ENCODE measurements at places on chromosomes 12 and 14.

DNA sequence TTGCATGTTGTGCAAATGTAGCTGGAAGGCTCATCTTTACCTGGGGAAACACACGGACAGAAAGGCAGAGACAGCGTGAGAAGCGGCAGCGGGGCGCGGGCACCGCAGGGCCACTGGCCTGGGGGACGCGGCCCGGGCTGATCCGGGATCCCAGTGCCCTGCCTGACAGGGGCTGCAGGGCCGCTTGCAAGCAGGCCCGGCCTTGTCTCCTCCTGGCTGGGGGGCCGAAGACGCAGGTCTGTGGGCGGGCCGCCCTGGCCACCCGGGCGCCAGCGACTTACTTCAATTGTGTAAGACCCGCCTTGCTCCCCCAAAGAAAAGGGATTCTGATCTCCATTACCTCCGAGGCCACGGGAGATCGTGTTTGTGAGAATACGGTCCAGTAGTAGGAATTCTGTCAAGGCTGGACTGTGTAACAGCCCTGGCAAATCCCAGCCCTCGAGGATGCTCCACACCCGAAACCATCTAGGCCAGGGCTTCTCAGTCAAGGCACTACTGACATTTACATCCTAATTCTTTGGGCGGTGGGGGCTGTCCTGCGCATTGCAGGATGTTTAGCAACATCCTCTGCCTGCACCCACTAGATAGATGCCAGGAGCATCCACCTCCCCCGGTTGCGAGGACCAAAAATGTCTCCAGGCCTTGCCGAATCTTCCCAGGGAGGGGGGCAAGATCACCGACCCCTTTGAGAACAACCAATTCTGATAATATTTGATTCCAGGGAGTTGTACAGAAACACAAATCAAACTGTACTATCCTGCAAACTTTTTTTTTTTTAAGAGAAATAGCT is 95.6 kb downstream of the BCL11B start:
- DNase-seq: no peak

- DNase-seq: no peak
These were observed 29.0 kb downstream of the NUBPL start for GRCh38 chr14:31590206-31590605.

DNA sequence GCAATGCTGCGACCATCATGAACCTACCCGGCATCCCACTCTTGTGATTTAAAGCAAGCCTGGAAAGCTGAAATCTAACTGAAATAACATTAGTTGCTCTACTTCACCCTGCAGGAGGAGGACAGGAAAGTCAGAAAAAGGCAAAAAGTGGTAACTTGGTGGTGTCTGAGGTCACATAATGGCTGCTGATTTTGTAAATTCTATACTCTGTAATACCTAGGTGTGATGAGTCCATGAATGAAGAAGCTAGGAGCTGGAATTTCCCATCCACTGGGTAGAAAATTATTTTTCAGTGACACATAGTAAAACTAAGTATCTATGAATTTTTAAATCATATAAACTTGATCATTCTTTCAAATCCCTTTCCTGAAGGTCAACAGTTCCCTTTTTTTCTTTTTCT is 183.8 kb downstream of the FOXN3 start:
- no peak for DNase-seq

GRCh38 chr14:38202444-38203191 is 5.1 kb upstream of the SSTR1 start:
- DNase-seq: no peak

DNA sequence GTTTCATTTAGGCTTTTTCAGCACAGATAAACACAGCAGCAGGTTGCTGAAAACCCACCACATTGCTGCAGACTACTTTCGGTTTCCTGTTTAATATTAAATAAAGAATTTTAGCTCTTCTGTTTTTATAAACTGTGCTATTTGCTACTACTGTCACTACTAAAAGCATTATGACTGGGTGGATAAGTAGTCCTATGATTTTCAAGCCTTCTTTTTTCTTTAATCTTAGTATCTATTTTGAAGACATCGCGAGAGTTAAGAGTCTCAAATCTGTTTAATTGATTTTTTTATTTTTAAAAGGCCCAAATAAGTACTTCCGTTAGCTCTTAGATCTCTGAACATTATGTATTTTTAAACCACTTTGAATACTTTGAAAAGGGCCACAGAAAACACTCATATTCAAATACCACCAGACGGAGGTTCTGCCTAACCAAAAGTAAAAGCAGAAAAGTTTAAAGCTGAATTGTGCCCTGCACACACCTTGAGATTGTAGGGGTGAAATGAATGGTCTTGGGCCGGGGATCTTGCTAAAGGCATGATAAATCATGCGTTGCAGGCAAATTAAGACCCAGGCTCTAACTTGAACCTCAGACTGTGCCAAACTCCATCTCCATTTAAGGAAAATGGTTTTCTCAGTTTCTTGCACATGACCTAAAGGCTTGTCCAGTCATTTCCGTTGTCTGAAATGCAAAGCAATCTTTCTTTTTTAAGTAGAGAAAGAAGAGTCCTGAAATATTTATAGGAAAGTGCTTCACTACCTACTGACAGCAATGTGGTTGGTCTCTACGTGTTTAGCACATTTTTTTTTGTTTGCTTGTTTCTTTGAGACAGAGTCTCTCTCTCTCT is 13.6 kb upstream of the FOXN3 start:
- no peak for DNase-seq

DNA sequence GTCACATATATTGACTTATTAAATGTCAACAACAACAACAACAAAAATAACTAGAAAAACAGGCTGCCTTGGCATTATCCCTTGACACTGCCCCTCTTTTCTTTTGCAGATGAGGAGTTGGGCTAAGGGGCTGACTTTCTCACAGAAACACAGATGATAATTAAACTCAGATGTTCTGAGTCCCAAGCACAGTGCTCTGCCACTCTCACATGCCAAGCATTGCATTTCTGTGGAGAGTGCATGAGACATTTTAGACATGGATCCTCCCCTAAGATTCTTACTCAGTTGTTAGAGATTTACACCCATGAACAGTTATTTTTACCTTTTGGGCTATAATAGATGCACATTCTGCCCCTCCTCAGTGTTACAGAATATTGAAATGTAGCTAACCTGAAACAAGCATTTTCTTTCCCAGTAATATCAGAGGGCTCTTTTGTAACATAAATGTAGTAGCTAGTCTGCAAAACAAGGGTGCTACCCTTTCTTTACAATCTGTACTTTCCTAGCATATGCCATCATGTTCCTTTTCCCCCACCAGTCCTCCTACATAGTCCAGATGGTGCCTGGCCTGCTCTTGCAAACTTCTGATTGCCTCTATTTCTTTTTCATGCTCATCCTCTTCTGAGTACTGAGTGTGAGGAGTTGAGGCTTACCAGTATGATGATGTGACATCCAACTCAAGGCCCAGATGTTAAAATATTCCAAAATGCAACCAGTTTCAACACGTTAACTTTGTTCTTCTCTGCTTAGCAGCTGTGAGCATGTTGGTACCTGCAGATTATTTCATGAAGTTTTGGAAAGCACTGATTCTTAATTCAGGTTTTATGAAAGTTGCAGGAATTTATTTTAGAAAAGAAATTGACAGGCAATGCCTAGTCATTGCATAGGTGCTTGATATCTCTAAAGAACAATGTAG is 125.0 kb upstream of the ATP2B1 start:
- DNase-seq: no peak

- no peak for DNase-seq
These were observed 26.5 kb upstream of the SLC15A5 start for GRCh38 chr12:16303939-16304338.

DNA sequence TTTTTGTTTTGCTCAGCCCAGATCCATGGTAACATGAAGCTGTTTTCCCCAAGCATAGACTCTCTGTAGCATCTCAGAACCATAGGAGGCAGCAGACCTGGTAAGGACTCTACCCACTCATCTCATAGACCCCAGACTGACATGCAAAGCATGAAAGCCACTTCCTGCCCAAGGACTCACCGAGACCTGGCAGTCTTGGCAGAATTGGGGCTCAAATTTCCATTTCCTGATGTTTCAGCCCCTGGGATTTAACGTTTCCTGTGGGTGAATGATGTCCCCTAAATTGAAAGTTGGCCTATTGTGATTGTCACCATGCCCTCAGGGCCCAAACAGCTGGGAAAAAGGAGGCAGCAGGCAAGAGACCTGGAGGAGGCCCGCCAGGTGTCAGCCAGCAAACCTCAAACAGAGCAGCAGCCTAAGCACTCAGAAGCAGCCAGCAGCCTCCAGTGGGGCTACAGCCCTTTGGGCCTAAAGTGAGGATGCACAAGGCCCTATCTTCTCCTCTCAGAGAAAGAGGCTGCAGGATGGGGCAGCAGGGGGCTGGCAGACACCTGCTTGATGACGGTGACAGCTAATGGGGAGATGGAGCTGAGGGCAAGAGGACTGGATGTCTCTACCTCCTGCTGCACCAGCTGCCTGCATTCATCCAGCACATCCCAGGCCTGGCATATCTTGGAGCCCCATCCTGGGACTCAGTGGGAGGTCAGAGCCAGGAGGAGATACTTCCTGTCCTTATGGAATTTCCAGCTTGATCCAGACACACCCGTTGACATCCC is 8.5 kb downstream of the KRT85 start:
- no peak for DNase-seq

GRCh38 chr12:62232143-62232729 is 28.0 kb upstream of the USP15 start:
- no peak for DNase-seq

GRCh38 chr12:106974511-106974910 is 12.4 kb downstream of the MTERF2 start:
- DNase-seq: no peak

GRCh38 chr14:45633220-45633984 is 380.4 kb upstream of the MIS18BP1 start:
- DNase-seq: no peak

DNA sequence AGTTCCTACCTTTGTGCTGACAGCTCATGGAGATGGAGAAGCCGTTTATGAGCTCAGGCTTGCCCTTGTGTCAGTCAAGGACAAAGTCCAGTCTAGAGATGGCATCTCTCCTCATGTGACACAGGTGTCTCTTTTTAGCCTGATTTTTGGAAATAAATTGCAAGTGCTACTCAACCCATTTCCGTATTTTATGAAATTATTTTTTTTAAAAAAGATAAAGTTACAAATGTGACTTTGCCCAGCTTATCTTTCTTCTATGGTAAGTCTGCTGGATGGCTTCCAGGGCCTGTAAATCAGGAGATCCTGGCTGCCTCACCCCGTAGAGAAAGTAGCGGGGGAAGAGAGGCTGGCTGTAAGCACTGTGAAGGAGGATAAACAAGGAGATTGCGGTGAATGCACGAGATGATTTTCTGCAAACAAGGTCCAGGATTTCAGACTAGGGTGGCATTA is 169.7 kb downstream of the MYRFL start:
- no peak for DNase-seq

DNA sequence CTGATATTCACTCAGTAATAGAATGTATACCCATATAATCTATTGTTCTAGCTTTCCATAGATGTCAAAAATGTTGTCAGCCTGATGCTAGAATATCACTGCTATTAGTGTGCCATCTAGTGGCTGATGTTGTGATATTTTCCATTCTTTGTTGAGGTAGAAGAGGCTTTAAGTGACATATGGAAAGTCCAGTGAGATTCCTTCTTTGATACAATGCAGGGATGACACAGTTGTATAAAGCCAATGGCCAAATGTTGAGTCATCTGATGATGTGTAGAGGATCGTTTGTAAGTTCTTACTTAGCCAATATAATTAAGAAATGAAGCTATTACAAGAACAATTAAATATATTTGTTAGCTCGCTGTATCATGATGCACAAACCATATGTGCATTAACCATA is 58.1 kb upstream of the PCED1B start:
- DNase-seq: peak; percentile 54

GRCh38 chr14:77238356-77238755 is 32.6 kb downstream of the NGB start:
- DNase-seq: no peak

GRCh38 chr12:31322801-31323207 is 3.1 kb downstream of the SINHCAF start:
- DNase-seq: no peak

- DNase-seq: no peak
These were observed 12.7 kb downstream of the SAMD4A start for GRCh38 chr14:54579621-54580020.

- no peak for DNase-seq
These were observed 1105.5 kb upstream of the TMEM132C start for GRCh38 chr12:127161466-127161865.

- DNase-seq: no peak
These were observed 29.5 kb downstream of the SPPL3 start for GRCh38 chr12:120874547-120875245.

- DNase-seq: no peak
These were observed 917.7 kb downstream of the DIO2 start for GRCh38 chr14:79293482-79294177.

DNA sequence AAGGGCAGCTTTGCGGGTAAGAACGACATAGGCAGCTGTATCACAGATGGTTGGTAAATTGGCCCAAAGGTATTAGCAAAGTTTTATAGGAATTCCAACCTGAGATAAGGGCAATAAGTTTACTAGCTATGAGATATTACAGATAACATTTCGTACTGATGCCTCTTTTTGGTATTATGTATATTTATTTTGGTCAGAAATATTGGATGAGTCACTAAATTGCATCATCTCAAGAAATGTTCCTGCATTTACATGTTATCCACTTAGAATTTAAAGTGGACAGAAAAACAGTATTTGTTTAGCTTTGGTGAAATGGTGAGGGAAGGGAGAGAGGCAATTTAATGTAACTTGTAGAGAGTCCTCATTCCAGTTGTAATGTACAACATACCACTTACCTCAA is 65.1 kb upstream of the PZP start:
- no peak for DNase-seq

DNA sequence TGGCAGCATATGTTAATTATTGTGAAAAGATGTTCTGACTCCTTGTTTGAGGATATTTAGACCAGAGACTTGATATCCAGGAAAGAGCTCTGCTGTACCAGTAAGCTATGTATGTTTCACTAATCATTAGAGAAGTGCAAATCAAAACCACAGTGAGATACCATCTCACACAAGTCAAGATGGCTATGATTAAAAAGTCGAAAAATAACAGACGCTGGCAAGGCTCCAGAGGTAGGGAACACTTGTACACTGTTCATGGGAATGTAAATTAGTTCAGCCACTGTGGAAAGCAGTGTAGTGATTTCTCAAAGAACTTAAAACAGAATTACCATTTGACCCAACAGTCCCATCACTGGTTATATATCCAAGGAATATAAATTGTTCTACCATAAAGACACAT is 171.6 kb downstream of the DPY19L2 start:
- DNase-seq: no peak
